ENCODE measurements at places on chromosomes 7 and 10.
A peak's percentile ranks its signal among the peaks of the same experiment; 100 is the strongest.

DNA sequence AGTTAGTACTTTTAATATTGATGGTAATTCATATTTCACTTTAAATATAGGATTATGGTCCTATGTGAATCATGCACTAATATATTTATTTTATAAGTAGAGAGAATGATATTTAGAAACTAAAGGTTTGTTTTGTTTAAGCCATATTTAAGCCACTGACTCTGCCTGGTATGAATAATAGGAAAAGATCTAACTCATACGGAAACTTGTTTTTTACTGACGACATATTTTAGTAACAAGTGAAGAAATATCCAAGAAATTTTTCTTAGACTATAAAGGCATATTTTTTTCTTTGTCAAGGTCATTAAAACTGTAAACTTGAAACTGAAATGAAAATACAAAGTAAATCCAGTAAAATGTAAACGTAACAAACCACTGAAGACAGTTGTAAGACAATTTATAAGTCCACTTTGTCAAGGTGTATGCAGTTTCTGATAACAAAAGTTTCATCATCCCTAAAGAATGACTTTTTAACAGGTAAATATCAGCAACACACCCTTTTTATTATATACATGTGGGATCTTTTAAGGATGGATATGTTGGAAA is 147.1 kb downstream of the PHF14 start:
- DNase-seq = no peak

GRCh38 chr7:77783545-77783944 is 14.7 kb downstream of the TMEM60 start:
- DNase-seq = no peak

DNA sequence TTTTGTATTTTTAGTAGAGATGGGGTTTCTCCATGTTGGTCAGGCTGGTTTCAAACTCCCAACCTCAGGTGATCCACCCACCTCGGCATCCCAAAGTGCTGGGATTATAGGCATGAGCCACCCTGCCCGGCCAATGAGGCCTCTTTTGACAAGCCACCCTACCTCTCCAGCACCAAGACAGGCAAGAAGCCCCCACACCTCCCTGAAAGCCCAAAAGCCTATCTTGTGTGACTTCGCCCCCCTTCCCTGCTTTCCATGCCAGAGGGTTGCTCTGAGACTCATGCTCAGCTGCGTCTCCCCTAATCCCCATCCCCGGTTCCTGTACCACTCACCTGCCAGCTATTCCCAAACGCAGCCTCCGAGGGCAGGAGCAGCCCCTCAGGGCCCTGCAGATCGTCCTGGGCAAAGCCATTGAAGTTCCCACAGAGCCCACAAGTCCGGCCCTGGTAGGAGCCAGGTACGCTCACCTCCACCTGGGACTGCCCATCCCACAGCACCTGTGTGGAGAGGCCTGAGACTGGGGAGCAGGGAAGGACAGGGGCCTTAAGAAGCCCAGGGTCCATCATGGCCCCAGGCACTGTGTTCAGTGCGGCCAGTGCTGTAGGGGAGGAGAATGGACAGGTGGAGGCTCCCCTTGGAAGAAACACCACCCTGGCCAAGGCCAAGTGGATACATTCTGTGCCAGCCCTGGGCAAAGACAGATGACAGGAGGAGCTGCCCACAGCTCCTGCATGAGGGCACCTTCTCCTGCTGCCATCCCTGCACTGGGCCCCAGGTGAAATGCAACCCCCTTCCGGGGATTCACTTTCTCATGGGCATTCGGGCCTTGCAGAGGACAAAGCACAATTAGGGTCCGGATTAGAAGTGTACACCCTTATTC is 15.8 kb downstream of the ATP6V1F start:
- DNase-seq = no peak

DNA sequence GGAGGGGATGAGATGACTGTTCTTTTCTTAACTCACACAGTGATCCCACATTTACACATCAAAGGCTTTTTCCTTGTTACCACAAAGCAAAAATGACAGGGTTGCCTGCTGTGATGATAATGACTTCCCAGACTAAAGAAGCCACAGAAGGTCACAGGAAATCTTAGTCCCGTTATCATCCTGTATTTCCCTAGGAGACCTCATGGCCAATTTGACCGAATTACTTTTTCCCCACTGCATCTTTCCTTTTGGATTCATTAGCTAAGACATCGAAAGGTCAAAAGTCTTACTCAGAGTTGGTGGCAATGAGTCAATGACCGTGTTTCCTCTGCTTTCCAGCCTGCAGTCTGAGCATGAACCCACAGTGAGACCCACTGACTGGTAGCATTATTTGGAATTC is 130.1 kb upstream of the INHBA start:
- no peak for DNase-seq

- peak; percentile 38 for DNase-seq
Measured at GRCh38 chr7:130273081-130273932, 6.6 kb downstream of the CPA2 start.

DNA sequence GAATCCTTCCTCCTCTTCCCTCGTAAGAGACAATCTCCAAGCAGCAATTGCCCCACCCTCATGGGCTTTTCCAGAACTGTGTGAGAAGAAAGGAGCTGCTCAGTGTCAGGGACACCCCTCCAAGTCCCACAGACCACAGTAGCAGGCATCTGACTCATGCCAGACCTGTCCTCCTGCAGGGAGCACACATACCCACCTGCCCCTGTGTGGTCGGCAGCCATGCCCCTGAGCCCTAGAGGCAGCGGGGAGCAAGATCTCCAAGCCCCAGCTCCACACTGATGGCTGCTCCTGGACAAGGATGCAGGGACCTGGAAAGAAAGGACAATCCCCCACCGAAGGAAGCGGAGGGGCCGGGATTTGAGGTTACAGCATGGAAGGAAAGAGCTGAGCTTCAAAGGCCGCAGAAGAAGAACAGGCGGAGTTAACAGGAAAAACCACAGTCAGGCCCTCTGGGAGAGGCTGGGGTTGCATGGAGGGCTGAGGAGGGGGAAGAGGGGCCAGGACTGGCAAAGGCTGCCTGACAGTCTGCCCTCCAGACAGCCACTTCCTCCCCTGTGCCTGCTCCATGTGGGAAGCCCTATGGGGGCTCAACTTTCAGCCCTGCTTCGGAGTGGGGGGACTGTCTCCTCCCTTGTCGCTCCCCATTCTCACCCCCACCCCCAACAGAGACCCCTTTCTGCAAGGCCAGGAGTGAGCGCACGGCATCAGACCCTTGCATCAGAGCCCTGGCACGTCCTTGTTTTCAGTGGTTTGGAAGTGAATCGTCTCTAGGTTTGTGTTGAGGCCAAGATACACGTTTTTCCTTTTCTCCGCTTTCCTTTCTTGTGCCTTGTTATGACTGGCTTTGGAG is 46.8 kb downstream of the ASB13 start:
- DNase-seq = no peak

DNA sequence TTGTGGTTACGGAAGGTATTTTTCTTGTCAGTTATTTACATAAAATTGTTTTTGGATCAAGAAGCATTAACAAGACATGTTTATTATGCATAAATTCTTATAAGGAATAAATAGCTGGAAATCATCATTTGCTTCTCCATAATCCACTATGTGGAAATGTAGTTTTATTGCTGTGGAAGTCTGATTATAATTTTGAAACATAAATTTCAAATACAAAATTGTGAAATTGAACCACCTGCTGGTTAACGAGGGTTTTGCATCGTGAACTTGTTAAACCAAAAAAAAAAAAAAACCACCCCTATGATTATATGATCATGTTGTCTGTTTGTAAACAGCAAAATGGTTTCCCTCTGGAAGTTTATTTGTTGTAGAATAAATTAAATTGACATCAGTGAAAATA is 25.9 kb downstream of the ABRAXAS2 start:
- peak; percentile 13 for DNase-seq

- no peak for DNase-seq
Measured at GRCh38 chr10:80501381-80501912, 36.3 kb upstream of the SH2D4B start.

- no peak for DNase-seq
Measured at GRCh38 chr7:25852939-25853271, 299.1 kb upstream of the NFE2L3 start.

- DNase-seq = no peak
Measured at GRCh38 chr10:112695539-112695938, 248.5 kb downstream of the VTI1A start.

DNA sequence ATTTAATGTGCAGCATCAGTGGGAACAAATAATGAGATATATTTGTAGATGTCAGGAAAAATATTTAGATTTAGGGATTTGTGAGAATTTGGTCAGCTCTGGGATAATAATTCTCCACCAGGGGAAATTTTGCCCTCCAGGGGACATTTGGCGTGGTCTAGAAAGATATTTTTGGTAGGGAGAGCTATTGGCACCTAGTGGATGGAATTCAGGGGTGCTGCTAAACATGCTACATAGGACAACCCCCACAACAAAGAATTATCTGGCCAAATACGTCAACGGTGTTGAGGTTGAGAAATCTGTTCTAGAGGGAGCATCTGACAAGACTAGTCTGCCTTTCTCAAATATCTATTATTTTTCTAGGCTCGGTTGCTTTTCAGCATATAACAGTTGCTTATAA is 2.1 kb downstream of the ADK start:
- DNase-seq = no peak

DNA sequence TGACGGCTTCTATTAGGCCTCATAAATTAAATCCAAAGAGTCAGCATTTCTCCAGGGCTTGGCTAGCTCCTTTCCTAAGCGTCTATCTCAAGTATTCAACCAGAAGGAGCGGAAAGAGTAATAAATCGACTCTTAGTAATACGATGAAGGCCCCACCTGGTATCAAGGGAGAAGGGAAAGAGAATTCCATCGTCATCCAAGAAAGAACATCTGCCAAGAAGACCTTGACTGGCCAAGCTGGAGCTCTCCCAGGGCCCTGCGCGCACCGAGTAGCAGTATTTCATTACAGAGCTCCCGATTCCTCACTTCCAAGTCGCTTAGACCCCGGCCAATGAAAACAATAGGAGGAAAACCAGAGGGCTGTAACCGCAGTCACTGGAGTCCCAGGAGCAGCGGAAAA is 178.0 kb upstream of the FRMD4A start:
- DNase-seq = no peak

GRCh38 chr10:43035800-43036199 is 41.1 kb upstream of the RET start:
- peak; percentile 34 for DNase-seq

DNA sequence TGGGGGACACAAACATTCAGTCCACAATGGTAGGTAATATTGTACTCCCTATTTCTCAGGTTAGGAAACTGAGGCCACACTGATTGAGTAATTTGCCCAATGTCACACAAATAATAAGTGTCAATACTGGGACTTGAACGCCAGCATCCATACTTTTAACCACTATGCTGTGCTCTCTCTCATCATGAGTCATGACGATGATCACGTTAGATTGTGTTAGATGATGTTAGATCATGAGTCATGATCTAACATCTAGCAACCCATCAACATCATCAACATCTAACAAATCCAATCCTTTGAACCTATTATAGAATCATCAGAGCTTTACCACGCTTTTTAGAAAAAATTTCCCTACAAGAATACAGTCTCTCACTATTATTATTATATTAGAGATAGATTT is 28.1 kb upstream of the HERPUD2 start:
- DNase-seq = no peak

DNA sequence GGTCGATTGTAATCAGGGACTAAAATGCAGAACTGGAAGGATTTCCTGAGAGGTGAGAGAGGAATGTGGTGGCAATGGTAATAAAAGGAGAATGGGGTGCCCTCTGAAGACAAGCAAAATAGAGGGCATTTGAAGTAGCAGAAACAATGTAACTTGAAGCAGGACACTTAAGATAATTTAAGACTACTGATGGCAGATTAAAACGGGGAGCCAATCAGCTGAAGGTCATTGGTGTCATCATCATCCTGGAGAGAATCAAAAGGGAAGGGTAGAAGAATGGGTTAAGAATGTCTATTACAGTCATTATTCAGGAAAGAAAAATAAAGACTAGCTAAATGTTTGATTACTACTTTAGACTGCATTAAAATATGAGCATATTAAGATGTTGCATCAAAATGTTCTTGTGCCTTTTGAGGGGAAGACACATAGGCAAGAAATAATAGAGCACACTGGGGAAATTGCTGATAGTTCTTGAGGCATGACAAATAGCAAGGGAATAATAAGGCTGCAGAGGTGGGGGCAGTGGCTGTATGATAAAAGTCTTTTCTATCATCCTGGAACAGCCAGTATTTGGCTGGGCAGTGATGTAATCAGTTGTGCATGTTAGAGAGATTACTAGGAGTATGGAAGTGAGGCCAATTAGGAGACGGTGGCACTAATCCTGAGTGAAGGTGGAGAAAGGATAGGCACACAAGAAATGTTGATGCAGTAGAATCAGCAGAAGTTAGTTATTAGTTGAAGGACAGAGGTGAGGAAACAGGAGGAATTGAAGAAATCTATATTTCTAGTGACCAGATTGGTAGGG is 60.2 kb downstream of the CCDC71L start:
- no peak for DNase-seq

DNA sequence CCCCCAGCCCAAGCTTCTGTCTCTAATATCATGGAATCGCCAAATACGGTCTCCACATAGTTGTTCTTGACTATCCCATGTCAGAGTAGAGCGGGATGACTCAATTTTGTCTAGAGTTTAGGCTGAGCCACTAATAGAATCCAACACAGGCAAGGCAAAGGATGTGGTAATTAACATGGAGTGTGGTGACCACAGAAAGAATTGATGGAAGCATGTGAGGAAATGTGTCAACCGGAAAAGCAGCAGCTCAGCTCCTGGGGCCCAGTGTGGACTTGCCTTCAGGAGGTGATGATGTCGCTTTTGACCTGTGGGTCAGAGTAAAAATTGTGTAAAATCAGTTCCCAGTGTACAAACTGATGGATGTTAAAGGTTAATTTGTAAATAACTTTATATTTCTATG is 139.3 kb upstream of the KLF6 start:
- no peak for DNase-seq

DNA sequence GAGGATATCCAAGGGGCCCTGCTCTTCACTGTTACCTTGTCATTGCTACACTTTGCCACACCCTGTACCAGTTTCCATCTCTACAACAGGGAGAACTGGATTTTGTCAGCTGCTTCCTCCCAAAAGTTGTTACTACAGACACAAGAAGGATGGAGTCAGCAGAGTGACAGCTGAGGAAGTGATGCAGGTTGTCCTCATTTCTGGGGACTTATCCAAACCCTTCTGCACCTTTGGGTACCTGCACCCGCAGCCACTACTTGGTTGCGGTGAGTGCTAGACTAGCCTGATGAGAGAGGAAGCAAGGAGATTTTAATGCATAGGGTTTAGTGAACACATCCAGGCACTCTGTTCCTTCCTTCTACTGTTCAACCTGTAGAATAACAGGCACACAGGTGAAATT is 281.0 kb downstream of the RPS24 start:
- DNase-seq = no peak

DNA sequence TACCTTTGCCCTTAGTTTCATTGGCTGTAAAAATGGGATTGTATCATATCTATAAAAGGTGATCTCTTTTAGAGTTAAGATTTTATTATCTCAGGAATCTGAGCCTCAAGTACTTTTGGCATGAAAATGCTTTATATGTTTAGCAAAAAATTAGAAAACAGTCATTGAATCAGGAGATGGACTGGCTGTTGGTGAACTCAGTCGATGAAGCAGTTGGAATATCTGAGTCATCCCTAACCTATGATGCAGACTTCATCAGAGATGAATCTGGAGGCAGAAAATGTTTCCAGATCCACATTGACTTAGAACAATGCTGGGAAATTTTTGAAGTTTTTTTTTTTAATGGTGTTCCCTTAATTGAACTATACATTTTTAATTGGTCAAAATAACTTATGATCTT is 228.5 kb downstream of the SLC25A13 start:
- no peak for DNase-seq

Measured in RPMI8226 (cell line).